NCI-H524 treated with DMSO at 0.1 percent for 48 hours (cell line): ENCODE measurements at places on chromosomes 1 and 21.
A peak's percentile ranks its signal among the peaks of the same experiment; 100 is the strongest.

GRCh38 chr1:161009602-161010211 is 11.2 kb downstream of the F11R start:
- no peak for DNase-seq

DNA sequence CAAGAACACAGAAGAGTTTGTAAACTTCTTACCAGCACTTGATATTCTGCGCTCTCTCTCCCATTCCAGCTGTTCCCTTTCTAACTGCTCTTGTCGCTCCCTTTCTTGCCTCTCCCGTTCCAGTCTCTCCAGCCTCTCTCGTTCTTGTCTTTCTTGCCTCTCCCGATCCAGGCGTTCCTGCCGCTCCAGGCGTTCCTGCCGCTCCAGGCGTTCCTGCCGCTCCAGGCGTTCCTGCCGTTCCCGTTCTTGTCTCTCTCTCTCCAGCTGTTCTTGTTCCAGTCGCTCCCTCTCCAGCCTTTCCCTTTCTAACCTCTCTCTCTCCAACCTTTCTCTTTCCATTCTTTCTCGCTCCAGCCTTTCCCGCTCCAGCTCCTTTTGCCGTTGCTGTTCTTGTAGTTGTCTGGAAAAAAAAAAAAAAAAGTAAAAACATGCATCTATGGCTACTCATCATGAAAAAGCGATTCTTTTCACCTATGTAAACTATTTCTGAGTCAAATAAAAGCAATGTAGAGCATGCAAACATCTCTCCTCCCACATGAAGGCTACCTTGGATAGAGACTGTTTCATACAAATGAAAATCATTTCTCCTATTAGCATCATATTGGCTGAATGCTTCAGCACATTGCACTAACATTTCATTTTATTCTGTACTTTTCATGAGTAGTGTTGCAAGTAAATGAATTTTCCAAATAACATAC is 91.5 kb upstream of the LBR start:
- no peak for DNase-seq

- no peak for DNase-seq
Observed at GRCh38 chr1:35191429-35192055, 1.4 kb downstream of the SFPQ start.

GRCh38 chr1:229159668-229160544 is 111.0 kb upstream of the RAB4A start:
- DNase-seq: peak; percentile 3

GRCh38 chr1:157948312-157949073 is 45.0 kb upstream of the KIRREL1 start:
- DNase-seq: no peak

- DNase-seq: no peak
Observed at GRCh38 chr1:182384387-182384960, 7.1 kb downstream of the GLUL start.

GRCh38 chr21:45280178-45280821 is 7.4 kb downstream of the POFUT2 start:
- DNase-seq: no peak
